ENCODE measurements at places on chromosomes 13 and 19.

GRCh38 chr19:43636121-43636683 lies 3.4 kb downstream of the CADM4 start:
- no peak for DNase-seq

DNA sequence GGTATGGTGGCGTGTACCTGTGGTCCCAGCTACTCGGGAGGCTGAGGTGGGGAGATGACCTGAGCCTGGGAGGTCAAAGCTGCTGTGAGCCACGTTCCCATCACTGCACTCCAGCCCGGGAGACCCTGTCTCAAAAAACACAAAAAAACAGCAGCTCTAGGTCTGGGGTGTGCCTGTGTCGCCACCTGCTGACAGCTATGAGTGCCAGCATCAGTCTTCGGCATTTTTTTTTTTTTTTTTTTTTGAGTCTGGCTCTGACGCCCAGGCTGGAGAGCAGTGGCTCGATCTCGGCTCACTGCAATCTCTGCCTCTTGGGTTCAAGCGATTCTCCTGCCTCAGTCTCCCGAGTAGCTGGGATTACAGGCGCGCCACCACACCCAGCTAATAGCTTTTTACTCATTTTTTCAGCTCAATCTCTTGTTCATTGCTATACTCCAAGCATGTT lies 10.1 kb downstream of the AP2S1 start:
- no peak for DNase-seq

GRCh38 chr19:32407004-32407992 lies 1.7 kb downstream of the DPY19L3 start:
- no peak for DNase-seq

GRCh38 chr19:34229721-34230120 lies 24.6 kb upstream of the GARRE1 start:
- no peak for DNase-seq

GRCh38 chr13:111017755-111018459 lies 97.2 kb upstream of the ARHGEF7 start:
- DNase-seq = no peak

DNA sequence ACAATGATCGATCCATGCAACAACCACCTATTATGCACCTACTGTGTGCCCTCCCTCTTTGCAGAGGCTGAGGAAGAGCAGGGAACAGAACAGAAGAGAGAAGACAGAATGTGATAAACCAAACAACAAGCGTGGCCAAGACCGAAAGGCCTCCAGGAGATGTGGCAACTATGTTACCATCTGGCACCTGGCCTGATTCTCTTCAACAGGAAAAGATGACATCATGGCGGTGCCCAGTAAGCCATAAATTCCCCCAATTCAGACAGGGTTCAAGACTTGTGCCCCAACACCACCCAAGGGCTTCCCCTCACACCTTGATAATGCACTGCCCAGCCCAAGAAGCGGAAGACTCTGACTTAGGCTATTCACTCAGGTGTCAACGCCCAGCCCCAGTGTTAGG lies 44.3 kb downstream of the SLC7A1 start:
- no peak for DNase-seq

- DNase-seq = no peak
These were observed 55.2 kb downstream of the XPO4 start for GRCh38 chr13:20847296-20847695.

DNA sequence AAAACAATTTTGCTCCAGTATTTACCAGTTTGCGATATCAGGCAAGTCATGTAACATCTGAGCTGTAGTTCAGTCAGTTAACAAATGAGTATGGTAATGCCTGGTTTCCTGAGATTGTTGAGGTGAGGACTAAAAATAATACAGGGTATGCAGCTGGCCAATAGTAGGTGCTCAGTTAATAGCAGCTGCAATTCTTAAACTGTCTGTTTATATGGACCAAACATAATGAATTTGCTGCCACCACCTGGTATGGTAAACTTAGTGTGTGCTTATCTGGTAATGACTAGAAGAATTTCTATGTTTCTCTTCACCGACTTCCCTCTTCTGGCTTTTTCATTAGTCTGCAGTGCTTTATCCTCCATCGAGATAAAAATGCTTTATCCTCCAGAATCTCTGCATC lies 9.1 kb downstream of the ZMYM2 start:
- no peak for DNase-seq

GRCh38 chr13:75255147-75255546 lies 226.8 kb downstream of the TBC1D4 start:
- no peak for DNase-seq

DNA sequence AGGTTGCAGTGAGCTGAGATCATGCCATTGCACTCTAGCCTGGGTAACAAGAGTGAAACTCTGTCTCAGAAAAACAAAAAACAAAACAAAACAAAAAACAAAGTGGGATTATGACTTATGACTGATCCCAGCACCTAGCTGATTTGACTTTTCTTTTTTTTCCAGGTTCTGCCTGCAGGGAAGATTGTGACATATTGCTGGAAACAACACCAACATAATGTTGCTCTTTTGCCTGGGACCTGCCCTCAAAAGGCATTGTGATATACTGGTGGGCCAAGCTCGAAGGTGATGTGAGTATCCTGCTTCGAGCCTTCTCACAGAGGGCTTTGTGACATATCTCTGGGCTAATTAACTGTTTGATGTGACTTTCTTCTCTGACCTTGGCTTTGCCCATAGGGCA lies 42.0 kb upstream of the ZNF43 start:
- no peak for DNase-seq

DNA sequence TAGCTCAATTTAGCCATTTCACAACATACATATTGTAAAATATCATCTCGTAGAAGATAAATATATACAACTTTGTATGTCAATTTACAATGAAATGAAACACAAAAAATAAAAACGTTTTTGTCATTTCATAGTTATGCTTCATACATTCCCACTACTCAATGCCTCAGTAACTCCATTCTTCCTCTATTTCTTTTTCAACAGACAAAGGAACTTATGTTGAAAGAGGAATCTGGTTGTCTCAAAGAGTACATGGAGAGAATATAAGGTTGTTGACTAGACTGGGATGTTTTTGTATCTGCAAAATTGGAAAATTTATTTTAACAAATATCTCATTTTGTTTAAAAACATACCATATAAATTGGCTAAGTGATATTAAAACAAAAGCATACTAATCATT lies 12.8 kb downstream of the KCTD12 start:
- no peak for DNase-seq
